Activated CD8-positive, alpha-beta memory T cell treated with anti-CD3 and anti-CD28 coated beads for 1 hour (primary cell): ENCODE measurements at places on chromosomes 12 and 14.

DNA sequence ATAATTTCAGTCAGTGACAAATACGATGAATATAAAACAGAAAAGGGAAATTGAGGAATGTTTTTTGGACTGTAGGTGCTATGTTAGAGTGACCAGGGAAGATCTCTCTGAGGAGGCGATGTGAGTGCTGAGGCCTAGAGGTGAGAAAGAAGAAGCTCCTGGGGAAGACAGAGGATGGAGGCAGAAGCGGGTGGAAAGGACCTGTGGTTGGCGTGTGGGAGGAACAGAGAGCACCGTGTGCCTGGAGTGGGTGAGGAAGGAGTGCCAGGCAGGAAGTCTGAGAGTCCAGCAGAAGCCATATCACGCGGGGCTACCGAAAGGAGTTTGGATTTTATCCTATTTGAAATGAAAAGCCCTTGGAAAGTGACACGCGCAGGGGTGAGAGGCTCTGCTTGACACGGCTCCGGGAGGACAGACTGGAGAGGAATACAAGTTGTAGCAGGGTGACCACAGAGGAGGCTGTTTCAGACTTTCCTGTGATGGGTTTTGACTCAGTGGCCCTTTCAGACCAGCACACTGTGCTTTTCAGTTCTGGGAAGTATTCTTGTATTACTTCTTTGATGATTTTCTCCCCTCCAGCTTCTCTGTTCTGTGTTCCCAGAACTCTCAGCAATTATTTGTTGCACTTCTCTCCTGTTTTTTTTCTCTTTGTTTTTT, 96.9 kb downstream of the VRK1 start:
- DNase-seq = no peak

GRCh38 chr14:22231018-22231417, 358.0 kb downstream of the DAD1 start:
- no peak for DNase-seq

DNA sequence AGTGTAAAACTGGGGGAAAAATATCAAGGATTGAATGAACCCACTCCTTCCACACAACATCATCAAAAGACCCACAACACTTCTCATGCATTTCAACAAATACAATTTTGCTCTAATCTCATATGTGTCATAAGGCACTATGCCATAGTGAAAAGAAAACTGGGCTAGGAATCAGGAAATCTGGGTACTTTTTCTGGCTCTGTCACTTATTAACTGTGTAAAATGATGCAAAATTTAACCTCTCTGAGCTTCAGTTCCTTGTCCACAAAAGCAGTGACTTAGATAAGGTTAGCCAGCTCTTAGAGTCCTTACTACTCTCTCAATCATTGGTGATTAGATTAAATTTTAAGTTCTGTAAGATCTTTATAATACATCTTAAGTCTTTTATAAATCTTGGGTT, 250.5 kb upstream of the SOX5 start:
- DNase-seq = no peak

DNA sequence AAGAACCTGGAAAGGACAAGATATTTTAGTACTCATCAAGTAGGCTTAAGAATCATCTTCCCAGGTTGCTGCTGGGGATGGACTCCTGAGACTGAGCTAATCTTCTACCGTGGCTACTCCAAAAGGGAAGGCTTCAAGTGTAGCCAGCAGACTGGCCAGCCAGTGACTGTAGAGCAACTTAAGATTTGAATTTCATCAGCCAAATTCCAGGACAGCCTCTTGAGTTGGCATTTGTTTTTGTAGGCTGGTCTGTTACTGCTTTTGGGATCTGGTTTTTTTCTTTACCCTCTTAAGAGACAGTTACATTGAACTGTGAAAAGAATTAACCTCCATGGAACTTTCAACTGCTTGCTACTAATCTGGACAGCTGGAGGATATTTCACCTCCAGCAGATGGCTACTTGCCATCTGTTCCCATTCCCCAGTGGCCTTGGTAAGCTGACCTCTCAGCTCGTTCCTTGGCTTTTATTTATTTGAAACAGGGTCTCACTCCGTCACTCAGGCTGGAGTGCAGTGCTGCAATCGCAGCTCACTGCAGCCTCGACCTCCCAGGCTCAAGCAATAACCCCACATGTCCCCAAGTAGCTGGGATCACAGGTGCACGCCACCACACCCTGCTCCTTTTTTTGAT, 20.7 kb downstream of the VTI1B start:
- DNase-seq = no peak

DNA sequence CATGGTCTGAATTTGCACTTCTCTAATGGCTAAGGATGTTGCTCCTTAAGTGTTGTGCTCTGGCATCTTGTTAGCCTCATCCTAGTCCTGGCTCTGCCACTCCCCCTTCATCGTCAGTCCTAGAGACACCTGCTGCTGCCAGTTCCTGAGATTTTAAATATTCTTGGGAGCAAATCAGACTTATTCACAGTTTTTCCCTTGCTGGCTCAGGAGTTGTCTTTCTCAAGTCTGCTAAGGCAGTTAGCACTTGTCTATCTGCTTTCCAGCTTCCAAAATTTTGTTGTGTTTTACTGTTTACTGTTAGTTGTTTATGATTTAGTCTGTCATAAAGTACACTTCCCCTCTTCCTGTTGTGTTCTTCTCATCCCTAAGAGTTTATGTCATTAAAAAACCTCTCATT, 201.0 kb downstream of the KIF26A start:
- no peak for DNase-seq

- no peak for DNase-seq
Measured at GRCh38 chr14:95272057-95272456, 47.7 kb downstream of the CLMN start.

- no peak for DNase-seq
Measured at GRCh38 chr12:92735131-92735721, 32.4 kb downstream of the PLEKHG7 start.

DNA sequence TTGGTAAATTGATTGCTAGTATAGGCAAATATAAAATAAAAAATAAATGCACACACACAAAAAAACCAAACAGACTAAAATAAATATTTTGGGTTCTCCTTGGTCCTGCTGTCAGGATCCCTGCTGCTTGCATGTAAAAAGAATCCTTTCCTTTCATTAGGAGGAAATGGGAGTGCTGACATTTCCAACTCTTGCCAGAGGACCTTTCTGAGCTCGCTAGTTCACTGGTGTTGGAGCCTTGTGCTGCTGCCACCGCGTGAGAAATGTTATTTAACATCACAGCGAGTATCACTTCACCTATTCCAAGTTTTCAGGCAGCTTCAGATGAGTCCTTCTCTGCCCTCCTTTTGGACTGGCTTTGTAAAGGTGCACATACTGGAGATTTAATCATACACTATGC, 358.9 kb downstream of the NPAS3 start:
- DNase-seq = no peak

- no peak for DNase-seq
Measured at GRCh38 chr12:13942826-13943225, 38.6 kb downstream of the GRIN2B start.

DNA sequence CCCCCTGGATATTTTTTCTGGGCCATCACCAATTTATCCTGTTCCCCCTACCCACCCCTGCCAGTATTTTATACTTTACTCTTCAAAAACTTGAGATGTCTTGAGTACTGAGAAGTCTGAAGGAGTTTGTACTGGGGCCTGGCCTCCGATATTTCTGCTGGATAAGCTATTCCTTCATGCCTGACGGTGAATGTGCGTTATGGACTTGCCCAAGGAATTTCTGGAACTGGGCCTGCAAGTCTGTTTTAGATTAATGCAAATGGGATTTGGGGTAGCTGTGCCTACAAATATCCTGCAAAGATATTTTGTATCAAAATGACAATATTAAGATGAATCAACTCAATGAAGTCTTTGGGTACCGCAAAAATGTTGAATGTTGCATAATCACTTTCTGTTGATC, at the start of gene PTCSC3:
Gene PTCSC3, minus strand, starts transcription at position 199 of the 400 bp plus-strand sequence.
- DNase-seq = no peak

GRCh38 chr12:66714709-66715108, 35.8 kb upstream of the GRIP1 start:
- DNase-seq = no peak

DNA sequence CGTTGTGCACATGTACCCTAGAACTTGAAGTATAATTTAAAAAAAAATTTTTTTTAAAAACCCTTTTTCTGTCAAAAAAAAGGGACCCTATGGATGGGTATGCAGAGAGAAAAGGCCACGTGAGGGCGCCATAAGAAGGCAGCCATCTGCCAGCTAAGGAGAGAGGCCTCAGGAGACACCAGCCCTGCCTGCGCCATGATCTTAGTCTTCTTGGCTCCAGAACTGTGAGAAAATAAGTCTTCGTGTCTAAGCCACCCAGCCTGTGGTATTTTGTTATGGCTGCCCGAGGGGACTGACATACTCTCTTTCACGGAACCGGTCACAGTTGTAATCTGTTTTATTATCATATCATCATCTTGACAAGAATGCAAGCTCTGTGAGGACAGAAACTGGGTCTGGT, 174.8 kb downstream of the EFCAB11 start:
- no peak for DNase-seq

GRCh38 chr12:30219047-30219446, 435.3 kb upstream of the TMTC1 start:
- DNase-seq = no peak

- no peak for DNase-seq
Measured at GRCh38 chr14:67068251-67068650, 121.0 kb upstream of the GARIN2 start.

DNA sequence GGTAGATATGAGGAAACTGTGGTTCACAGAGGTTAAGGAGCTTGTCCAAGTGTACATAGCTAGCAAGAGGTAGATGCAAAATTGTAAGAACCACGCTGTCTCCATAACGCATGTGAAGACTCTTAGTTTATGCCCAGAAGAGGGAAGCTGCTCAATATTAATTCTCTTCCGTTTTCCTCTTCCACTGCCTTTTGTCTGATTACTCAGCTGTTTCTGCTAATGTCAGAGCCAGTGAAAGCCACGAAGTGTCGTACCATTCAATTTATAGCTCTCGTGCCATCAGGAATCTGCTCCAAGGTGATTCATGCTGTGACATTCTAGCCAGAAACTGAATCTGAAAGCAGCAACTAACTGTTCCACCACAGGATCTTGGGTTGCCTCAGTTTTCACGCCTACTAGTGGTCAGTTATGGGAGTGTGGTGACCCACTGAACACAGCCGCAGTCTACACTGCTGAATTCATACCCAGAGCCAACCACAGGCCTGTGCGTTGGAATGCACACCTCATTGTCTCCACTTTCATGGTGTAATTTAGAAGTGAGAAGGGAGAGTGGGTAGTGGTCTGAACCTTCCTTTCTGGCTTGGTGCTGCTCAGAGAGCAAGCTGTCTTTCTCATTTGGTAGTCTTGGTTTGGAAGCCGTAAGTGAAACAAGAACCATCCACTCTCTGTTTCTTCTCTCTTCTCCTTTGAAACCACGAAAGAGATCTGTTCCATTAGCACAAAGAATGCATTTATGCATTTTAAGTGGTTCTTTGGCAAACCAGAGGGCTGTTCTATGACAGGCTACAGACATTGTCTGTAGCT, 74.2 kb upstream of the NAP1L1 start:
- peak; percentile 21 for DNase-seq

DNA sequence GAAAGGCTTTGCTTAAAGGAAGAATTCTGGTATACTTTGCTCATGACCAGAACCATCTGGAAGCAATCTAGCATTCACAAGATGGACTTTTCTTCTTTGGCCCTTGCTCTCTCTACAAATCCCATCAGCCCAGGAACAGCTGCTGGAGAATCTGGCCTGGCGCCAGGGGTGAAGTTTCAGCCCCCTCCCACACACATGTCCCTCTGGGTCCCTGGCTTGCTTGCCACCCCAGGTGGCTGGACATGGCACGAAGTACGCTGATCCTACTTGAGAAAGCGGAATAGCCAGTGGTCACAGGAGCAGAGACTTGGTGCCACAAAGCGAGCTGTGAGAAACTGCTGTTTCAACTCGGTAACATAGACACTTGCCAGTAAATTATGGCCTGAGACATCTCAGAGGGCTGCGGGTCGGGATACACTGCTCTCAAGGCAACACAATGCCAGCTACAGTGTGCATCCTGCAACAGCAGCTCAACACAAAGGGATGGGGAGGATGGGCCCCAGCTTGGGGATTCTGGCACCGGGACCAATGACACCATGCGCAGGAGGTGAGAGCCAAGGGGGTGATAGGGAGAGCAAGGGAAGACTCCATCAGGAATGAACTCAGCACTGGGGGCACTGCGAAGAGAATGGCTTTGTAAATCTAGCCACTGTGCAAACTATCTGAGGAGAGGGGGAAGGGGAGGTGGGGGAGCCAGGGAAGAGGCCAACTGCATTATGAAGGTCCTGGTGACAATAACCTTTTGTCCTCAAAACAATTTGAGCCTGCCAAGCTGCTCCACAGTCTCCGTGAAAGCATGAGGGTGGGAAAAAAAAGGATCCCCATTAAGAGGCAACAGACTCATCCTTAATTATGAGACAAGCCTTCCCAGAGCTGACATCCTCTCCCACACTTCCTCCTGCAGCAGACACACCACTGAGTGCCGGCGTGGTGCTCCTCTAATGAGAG, 219.9 kb downstream of the PPM1H start:
- DNase-seq = no peak

GRCh38 chr12:2266666-2267620, 214.2 kb downstream of the CACNA1C start:
- DNase-seq = no peak
